ENCODE measurements at places on chromosomes 6 and 20.
A peak's percentile ranks its signal among the peaks of the same experiment; 100 is the strongest.

- no peak for DNase-seq
These were observed 96.0 kb downstream of the INSM1 start for GRCh38 chr20:20463933-20464374.

- DNase-seq = peak; percentile 43
These were observed 130.3 kb upstream of the BTN3A2 start for GRCh38 chr6:26234421-26235301.

DNA sequence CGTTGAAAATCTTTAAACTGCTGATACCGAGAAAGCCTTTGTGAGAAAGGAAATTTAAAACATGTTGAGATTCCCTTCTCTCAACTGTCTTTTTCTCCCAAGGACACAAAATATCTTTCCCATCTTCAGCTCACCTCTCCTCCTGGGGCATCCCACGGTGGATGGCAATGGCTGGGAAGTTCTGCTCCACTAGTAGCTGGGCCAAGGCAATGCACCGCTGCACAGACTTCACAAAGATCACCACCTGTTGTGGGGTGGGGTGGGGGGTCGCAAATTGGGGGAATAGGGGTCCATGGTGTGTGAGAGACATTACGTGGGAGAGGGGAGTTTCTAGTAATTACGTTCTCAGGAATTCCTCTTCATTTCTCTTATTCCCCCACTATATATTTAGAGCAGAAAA, 2.4 kb downstream of the MCCD1 start:
- no peak for DNase-seq

DNA sequence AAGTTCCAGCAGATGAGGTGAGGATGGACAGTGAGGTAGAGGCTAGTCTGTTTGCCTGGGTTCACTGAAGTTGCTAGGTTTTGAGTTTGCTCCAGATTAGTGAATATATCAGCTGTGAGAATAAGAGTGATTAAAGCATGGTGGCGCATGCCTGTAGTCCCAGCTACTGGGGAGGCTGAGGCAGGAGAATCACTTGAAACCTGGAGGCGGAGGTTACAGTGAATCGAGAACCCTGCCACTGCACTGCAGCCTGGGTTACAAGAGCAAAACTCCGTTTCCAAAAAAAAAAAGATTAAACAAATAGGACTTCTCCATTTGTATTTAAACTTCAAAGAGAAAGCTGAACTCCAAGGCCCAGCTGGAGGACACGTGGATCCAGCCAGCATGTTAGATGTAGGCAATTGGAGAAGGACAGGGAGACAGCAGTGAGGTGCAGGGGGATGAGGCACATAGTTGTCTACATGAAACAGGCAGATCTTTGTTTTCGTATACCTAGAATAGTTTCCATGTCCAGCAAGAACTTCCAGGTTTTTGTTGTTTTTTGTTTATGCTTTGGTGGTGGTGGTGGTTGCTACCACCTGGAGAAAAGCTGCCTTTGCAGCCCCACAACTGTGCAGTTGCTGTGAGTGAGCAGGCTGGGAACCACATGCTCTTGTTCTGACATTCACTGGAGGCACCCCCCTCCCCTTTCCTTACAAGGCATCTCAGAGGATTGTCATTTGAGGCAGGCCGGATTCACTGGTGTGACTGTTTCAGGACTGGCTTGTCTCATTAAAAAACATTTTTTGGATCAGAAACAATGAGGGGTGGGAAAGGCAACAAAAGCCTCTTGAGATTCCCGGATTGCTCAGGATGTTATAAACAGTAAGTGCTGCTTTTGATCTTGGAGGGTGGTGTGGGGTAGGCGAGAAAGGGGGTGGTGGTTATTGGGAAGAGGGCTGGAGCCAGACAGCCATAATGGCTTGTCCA, 72.3 kb downstream of the JARID2 start:
- DNase-seq = no peak

GRCh38 chr6:142857233-142857761, 87.7 kb downstream of the HIVEP2 start:
- no peak for DNase-seq

DNA sequence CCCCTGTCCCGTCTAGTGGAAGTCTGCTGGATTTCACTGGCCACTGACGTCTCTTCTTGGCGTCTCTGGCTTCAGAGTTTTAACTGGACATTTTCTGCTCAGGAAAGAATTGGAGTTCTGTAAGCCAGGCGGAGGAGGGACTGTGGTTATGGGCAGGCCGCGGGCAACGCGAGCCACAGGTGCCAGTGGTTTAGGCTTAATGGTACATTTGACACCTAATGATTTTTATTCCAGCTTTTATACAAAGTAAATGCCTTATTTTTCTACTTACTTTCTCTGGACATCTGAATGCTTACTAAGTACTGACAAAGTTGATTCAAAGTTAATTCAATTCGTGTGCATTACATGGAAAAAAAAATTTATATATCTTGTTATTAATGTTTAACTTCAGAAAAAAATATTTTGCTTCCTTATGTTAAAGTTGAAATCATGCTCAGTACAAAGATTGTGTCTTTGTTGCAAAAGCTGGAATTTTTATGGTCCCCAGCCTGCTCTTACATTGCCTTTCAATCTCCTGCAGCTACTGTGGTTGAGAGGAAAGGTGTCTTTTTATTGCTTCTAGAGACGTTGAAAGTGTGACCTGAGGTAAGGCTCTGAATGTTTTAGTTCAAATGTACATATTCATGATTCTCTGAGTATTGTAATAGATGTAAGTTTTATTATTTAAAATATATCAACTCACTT, 231.0 kb downstream of the SMOC2 start:
- no peak for DNase-seq

All from activated CD4-positive, CD25-positive, alpha-beta regulatory T cell (primary cell).